Left hindlimb (tissue), 1 donor: ENCODE measurements at places on chromosomes 7 and 10.

DNA sequence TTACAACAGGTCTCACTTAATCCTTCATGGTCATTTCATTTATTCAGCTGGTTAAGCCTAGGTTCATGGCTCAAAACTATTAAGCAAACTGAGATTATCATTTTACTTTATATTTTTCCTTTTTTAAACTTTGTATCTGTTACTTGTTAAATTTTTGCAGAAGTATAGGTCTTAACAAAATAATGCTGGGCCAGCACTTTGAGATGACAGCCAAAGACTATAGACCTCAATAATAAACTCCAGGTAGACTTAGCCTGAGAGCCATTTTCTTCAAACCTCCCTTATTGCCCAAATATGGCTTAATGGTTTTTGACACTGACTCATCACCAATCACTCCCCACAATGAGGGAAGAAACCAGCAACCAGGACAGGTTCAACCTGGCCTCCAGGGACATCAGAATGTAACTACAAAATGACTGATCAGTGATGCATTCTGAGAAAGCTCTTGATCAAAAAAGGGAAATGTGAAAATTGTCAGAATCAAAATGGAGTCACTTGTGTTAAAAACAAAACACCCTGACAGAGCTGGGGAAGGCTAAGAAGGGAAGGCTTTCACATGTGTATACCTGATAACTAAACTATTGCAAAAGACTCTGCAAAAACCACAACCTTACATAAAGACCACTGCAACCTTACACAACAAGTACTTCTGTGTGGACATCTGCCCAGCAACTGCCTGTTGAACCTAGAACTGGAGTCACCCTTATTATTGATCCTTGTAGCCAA is 2.1 kb upstream of the CCDC126 start:
- no peak for DNase-seq

GRCh38 chr10:101686133-101686925 is 8.6 kb downstream of the FBXW4 start:
- no peak for DNase-seq

DNA sequence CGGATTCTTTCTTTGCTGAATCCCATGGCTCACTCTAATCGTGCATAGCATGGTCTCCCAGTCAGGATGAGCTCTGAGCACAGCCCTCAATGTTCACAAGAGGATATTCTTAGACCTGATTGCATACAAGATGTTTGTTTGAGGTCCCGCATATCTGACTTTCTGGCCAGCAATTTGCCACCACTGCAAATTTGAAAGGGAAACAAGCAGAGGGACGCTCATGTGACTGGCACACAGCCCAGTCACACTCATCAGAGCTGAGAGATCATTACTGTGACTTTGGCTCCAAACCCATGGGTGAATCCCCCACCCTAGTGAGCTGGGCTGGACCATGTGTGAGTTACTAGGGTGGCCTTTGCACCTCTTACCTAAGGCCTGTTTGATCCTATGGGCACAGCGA is 9.9 kb downstream of the TAS2R41 start:
- peak; percentile 49 for DNase-seq

DNA sequence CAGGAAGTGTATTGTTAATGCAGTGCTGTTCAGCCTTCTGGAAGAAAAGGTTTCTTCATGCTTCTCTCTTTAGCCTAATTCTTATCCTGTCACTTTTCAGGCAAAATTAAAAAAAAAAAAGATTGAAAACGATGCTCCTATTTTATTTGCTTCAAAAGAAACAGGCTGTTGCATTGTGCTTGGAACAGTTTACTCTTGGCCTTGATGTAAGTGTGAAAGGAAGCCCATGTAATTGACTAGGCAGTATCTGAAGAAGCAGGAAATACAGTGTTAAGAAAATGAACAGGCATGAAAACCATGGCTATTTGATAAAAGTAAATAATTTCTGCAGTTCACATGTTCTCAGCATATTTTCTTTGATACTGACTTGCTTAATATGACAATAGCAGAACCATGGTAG is 40.4 kb upstream of the ATRNL1 start:
- no peak for DNase-seq

DNA sequence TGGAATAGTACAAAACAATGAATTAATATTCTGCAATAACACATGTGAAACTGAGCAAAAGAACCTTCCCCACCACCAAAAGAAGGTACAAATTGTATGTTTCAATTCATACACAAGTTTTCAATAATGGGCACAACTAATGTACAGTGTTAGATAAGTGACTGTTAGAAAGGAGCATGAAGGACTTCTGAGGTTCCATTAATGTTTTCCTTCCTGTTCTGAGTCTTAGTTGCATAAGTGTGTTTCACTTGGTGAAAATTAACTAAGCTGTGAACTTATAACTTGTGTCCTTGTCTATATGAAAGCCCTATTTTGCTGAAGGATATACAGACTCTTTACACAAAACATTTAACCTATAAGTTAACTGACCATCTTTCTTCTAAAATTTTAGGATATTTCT is 8.2 kb downstream of the GSAP start:
- DNase-seq: no peak
